Left cardiac atrium (tissue), 4 donors: ENCODE measurements at places on chromosomes 2 and 18. TPM values are rescaled to one million over a fixed set of nuclear protein-coding genes. Genes with fewer than 3 reads are reported as not detected.

The EFEMP1 gene
- total RNA-seq = 171 TPM

The GALNT3 gene
- total RNA-seq = 0.39 TPM

The LYG1 gene
- total RNA-seq = 0.65 TPM

The CHRNA1 gene
- not detected for total RNA-seq

The HTRA2 gene
- 29.3 TPM for total RNA-seq

The C2orf80 gene
- not detected for total RNA-seq

The FBXO15 gene
- not detected for total RNA-seq

The IL1RL1 gene
- total RNA-seq = 54.0 TPM

The ALPI gene
- total RNA-seq = not detected

The GNLY gene
- 2.8 TPM for total RNA-seq

The RSAD2 gene
- total RNA-seq = 8.0 TPM

The PMAIP1 gene
- 0.50 TPM for total RNA-seq

The CREG2 gene
- not detected for total RNA-seq
